Left colon (tissue), 2 donors: ENCODE measurements at places on chromosomes 1 and 21.

DNA sequence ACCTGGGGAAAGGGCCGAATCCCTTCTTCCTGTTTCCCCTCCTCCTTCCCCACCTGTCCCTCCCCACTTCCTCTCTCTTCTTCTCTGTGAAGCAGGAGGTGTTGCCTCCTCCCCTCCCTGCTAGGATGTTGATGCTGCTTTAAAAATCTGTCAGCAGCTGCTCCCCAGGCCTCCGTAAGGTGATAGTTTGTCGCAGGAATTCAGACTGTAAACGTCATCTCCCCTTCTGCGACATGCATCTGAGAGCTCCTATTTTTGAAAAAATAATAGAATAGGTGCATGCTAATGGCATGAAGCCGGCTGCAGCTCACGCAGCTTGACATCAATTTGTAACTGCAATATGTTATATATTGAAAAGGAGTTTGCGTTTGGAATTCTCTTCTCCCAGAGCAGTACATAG lies 70.1 kb downstream of the KAZN start:
- DNase-seq = no peak

GRCh38 chr21:14773777-14774345 lies 227.7 kb upstream of the SAMSN1 start:
- peak; percentile 87 for DNase-seq

DNA sequence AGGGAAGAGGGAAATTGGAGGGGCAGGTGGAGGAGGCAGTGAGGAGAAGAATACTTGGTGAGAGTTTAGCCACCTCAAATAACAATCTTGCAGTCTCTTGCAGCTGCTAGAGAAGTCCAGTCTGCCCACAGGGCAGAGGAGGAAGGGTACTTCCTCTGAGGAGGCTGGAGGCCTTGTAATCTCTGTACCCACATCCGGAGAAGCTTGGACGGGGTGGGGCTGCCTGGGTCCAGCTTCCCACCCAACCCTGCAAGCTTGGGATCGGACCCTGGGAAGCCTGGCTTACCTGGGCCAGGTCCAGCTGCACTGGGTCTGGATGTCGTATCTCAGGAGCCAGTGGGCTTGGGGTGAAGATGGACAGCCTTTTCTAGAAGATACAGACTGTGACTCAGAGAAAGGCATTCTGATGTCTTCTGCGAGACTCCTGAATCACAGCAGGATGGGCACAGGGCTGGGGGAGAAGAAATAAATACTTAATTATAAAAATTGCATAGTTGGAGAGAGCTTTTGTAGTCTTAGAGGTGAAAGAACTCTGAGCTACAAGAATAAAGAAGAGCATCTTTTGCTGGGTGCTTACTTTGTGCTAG lies 111.8 kb upstream of the JUN start:
- DNase-seq = no peak

DNA sequence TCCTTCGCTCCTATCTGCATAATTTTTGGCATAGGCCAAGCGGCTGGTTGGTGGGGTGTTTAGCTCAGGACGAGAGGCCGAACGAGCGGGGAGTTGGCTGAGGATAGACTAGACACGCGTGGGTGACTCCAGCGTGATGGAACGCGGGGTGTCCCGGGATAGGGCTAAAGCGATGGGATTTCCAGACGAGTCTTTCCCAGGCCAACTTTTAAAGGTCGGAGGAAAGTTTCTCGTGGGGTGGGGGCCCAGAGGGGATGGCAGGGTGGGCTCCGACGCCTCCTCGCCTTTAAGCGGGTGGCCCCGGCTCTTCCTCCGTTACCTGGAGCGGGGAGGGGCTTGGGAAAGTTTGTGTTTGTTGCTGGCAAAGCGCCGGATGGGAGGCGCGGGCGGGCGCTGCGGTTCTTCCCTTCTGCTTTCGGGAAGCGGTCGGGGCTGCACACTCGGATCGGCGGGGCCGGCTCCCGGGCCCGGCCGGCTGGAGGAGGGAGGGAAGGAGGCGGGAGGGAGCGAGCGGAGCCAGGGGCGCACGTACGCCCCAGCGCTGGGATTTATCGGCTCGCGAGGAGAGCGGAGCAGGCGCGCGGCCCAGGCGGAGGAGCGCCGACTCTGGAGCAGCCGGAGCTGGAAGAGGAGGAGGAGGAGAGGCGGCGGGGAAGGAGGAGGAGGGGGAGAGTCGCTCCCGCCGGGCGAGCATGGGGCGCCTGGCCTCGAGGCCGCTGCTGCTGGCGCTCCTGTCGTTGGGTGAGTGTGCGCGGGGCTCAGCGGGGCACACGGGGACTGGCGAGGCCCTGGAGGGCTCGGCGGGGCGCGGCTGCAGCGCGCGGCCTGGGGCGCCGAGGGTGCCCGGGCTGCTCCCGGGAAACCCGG lies at the start of gene PTGFRN:
Gene PTGFRN (plus strand): TSS at position 405 of the 867 bp plus-strand sequence. CDS start 288 bp downstream, at position 693.
- DNase-seq = peak; percentile 81

DNA sequence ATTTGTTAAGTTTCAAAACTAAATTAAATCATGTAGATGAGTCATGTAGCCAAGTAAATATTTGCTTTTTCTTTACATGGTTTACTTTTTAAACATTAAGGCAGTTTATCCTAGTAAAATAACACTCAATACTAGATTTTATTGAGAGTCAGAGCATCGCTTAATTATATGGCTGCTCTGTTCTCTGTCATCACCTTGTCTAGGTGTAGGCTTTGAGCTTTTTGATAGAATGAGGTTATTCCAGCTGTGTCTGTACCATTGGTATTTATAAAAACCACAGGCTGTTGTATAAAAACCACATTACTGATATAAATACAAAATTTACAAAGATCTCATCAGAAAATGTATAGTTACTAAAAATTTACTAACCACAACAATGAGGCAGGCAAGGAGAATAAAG lies 42.5 kb upstream of the GPR52 start:
- DNase-seq = no peak

GRCh38 chr1:209256766-209257350 lies 326.7 kb upstream of the CAMK1G start:
- DNase-seq = no peak

DNA sequence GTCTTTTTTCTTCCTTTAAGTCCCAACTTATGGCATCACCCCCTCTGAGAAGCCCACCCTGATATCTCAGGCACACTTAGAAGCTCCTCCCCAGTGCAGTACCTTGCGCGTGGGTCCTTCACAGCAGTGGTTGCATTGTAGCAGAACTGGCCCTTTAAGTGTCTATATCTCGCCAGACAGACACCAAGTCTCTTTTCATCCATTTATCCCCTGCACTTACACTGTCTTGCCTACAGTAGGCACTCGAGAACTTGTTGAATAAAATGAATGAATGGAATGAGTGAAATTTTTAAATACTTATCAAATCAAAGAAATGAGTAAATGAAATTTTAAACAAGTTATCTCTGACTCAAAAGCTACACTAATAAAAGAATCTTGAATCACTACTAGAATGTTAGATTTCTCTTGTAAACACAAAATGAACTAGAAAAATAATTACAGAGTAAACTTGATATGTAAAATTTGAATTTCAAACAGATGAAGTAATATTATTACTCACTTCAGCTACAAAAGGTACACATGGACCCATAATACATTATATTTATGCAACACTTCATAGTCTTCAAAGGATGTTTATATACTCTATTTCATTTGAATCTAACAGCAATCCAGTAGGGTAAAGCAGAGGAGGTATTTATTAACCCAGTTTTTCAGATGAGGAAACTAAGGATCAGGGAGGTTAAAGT lies 54.7 kb upstream of the MAN1A2 start:
- DNase-seq = no peak

DNA sequence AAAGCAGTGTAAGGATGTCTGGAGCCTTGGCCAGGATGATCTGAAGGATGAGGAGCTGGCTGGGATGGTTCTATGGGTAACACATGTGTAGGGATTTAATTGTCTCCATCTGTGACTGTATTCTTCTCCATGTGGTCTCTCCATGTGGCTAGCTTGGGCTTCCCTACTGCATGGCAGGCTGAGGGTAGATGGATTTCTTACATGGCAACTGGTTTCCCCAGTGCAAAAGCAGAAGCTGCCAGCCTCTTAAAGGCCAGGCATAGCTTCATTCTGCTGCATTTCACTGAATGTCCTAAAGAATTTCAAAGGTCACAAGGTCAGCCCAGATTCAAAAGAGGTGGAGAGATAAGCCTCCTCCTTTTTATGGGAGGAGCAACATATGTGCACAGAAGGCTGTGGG lies 61.7 kb downstream of the XCL2 start:
- DNase-seq = no peak

DNA sequence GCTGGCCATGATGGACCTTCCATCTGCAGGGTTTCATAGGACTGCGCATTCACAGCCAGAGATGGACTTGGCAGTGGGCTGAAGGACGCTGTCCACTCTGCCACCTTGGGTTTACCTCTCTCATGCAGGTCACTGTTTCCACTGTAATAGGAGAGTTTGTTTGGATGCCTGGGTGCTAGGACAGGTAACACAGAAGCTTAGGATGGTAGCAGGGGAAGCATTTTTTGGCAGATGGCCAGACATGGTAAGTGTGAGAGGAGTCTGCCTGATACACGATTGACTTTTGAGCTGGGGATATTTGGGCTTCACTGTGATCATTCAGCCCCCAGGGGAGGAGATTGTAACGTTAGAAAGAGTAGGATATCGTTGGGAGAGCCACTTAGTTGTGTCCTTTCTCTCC lies 11.8 kb downstream of the PSEN2 start:
- DNase-seq = no peak
